ENCODE measurements at places on chromosomes 2 and 18.
A peak's percentile ranks its signal among the peaks of the same experiment; 100 is the strongest.

GRCh38 chr18:35672897-35673296, 91.4 kb downstream of the GALNT1 start:
- no peak for DNase-seq

DNA sequence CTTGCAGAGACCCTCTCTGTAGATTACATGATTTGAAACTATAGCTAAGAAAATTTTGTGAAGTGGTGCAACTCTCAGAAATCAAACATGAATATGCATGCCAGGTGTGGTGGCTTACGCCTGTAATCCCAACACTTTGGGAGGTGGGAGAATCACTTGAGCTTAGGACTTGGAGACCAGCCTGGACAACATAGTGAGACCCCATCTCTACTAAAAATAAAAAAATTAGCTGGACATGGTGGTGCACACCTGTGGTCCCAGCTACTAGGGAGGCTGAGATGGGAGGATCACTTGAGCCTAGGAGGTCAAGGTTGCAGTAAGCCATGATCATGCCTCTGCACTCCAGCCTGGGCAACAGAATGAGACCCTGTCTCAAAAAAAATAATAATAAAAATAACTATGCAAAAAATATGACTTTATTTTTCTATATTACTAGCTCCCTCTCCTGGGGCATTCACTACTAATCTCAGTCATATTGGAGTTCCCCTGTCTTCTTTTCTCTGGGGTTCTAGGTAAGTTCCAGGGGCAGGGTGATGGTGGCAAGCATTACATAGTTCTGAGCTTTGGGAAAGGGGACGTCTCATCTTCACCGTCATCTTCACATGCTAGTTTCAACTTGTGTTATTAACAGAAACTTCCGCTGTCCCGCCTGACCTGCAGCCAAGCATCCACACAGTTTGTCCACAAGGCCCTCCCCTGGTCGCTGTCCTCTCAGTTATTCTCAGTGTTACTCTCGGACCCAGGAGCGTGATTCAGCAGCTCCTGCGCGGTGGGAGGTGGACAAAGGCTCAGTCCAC, 96.8 kb upstream of the MBOAT2 start:
- no peak for DNase-seq

DNA sequence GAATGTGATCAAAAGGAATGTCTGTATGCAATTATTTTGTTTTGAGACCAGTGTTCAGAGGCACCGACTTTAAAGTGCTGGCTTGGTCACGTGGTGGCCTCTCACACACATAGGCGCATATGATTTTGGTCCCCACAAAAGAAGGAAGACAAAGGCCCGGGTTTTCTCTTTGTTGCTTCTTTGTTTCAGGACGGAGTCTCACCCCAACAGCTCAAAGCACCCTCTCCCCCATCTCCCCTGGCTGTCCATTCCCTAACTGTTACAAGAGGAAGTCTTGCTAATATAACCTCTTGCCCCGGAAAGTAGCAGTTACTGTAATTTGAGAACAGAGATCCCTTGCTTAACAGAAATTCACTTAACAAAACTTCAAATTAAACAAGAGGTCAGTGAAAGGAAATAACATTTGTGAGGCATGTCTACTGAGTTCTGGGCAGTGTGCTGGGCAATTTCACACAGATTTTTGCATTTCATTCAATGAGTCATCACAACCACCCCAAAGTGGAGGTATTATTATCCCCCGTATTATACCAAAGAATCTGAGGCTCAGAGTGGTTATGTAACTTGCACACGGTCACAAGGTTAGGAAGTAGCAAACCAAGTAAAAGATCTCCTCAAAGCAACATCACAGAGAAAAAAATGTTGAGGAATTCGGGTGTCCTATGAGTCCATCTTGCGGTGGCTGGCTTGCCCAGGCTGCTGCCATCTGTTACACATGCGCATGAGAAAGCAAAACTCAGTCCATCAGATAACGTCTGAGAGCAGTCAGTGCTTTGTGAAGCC, 75.8 kb downstream of the SDC1 start:
- DNase-seq = peak; percentile 41

GRCh38 chr2:121519732-121520640, 10.7 kb upstream of the RNU4ATAC start:
- peak; percentile 42 for DNase-seq

GRCh38 chr2:20596193-20596972, 54.5 kb downstream of the HS1BP3 start:
- peak; percentile 62 for DNase-seq

DNA sequence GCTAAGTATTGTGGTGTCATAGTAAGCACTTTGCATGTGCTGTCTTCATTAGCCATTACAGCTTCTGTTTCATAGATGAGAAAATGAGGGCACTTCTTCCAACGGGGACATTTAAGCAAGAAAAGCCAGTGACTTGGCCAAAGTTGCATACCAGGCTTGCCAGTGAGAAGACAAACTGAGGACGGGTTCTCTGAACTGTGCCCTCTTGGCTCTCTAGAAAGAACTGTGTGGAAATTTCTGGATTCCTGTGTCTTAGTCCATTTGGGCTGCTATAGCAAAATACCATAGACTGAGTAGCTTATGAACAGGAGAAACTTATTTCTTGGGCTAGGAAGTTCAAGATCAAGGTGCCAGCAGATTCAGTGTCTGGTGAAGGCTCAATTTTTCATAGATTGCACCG, 13.3 kb downstream of the CTIF start:
- DNase-seq = no peak

- no peak for DNase-seq
Measured at GRCh38 chr2:68417926-68418325, 49.2 kb downstream of the FBXO48 start.

GRCh38 chr18:22639561-22639960, 221.8 kb upstream of the CTAGE1 start:
- no peak for DNase-seq

- DNase-seq = peak; percentile 85
Measured at GRCh38 chr2:112275887-112276773, 733 bp downstream of the ZC3H6 start.

DNA sequence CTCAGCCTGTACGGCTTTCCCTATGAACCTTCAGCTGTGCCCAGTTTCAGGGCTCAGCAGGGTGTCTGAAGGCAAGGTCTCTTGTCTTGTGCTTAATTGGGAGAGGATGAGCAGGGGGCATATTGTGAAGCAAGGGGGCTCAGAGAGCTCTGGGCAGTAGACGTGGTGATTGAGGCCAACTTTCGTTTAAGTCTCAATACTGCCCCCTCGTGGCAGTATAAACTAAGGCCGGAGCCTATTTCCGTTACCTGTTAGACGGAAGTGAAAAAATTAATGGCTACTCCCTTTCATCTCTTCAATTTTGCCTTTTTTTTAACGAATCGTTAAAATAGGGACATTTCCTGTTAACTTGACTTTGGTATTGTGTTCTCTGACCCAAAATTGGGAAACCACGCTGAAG, 193.4 kb downstream of the TDRD15 start:
- peak; percentile 52 for DNase-seq

GRCh38 chr2:128317181-128317898, 1.3 kb downstream of the HS6ST1 start:
- no peak for DNase-seq

DNA sequence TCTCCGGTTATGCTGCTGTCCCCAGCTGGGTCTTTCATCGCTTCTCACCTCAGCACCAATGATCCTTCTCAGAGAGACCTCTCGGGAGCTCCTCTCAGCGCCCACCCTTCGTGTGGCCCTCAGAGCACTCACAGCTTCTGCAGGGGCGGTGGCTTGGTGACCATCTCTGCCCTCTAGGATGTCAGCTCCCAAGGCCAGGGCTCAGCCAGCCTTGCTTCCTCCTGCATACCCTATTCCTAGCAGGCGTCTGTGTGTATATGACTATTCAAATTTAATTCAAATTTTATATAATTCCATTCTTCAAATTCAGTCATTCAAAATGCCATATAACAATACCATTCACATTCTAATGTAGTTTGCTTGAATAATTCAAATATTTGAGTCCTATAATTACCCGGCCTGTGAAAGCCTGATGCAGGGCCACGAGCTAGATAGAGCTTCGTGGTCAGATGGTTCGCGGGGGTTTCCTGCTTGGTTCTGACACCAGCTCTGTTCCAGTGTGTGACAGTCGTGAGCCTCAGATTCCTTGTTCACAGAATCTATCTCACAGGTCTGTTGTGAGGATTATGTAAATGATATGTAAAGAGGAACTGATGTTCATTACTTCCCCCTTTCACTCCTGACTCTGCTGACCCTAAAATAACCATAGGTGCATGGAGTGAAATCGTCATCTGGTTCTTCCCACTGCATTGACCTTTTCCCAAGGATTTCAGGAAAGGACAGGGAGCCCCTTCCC, 94.0 kb upstream of the CNGA3 start:
- no peak for DNase-seq

DNA sequence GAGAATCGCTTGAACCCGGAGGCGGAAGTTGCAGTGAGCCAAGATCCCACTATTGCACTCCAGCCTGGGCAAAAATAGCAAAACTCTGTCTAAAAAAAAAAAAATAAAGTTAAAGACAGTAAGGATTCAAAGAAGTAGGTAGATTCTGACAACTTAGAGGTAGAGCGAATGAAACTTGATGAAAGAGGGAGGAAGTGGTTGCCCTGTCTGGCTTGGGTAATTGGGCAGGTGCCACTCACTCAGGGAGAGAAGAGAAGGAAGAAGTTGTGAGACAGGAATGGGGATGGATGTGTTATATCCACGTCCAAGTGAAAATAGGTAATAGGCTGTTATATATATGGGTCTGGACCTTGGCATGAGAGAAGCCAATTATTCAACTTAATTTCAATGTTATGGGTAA, 26.3 kb downstream of the NDC80 start:
- DNase-seq = no peak

DNA sequence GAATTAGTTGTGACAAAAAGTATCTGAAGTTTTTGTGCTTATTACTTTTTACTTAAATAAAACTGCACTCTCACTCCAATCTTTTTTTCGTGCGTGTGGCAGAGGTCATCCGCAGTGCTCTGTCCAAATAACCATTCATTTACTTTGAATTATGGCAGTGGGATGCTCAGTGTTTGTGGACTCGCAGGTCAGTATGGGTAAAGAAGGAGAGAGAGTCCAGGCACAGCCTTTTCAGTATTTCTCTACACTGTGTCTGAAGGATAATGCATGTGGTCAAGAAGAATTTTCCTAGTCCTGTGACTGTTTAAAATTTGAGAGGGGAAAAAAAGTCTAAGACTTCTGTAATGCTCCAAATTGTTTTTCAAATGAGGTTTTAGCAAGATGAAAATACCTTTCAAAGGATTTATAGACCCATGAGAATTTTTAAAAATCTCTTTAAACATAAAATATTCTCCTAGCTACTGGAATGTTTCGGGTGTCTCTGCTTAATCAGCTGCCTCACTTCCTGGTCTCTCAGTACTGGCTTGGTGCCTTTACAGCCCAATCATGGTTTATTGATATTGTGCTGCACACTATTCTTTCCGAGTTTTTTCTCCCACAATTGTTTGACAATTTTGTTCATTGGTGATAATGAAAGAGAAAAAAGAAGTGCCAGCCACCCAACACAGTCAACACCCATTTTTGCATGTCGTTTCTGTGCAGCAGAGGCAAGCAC, 453.2 kb downstream of the PTPRM start:
- no peak for DNase-seq

- DNase-seq = no peak
Measured at GRCh38 chr18:58789876-58790240, 74.8 kb upstream of the ZNF532 start.

DNA sequence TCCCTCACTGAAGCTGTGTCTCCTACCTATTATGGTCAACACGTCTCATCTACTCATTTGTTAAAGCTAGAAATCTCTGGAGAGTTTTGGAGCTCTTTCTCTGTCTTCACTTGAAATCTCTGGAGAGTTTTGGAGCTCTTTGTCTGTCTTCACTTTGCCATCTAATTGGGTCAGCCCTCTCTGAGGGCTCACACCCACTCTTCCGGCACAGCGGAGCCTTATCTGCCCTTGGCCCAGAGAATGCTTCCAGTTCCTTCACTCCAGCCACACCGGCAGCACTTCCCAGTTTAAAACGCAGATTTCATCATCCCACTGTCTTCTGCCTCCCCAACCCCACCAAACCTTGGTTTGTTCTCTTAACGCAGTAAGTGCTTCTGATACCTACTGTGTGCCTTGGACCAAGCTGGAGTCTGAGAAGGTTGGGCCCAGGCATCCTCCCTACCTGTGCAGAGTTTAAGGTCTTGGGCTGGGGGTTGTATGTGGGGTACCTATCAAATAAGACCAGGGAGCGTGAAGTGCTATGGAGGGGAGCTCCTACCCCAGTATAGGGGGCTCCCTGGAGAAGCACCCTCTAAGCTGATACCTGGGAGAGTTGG, 5.0 kb downstream of the HPCAL1 start:
- DNase-seq = no peak

DNA sequence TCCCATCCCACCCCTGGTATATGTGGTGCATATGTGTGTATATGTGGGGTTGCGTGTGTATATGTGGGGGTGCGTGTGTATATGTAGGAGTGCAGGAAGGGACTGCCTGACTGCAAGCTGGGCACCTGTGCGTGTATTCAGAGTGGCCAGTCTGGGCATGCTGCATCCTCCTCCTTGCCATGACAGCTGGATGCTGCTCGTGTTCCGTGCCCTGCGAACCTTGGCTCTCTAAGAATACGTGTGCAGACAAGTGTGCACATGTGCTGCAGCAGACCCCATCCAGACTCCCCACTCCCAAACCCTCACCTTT, 222.1 kb downstream of the CELF4 start:
- no peak for DNase-seq

DNA sequence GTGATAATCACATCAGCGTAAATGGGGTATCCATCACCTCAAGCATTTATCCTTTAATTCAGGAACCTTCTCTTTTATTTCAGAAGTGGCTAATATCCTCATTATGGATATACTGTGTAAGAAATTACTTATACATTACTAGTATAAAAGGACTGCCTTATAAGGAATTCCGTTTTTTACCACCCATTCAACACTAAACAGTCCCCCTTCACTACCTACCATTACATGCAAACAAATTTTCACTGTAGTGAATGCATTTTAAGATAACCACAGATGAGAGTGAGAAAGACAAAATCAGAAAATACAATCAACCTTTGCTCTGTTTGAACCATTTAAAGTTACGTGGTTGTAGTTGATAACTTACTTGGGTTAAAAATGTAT, 551.2 kb downstream of the RNF144A start:
- no peak for DNase-seq

DNA sequence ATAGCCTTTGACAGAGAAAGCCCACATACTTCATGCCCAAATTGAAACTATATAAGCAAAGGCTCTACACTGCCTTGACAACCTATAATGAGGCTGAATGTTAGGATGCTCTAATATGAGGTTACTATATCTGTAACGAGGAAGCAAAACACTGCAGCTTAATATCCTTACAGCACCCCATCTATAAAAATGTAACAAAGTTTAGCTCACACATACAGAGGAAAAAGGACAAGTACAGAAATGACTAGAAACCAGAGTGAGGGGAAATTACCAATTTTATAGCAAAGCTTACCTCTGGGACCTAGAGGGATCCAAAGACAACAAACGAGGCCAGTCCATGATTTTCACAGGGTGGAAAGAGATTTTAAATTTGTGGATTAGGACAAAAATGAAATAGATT, 138.5 kb downstream of the COL4A4 start:
- DNase-seq = no peak

- no peak for DNase-seq
Measured at GRCh38 chr2:124250433-124250832, 225.3 kb downstream of the CNTNAP5 start.

- DNase-seq = no peak
Measured at GRCh38 chr2:135424849-135425248, 106.2 kb downstream of the ZRANB3 start.

GRCh38 chr2:56239437-56239836, 55.6 kb downstream of the CCDC85A start:
- no peak for DNase-seq

GRCh38 chr2:230878599-230879188, 14.0 kb downstream of the ITM2C start:
- no peak for DNase-seq
